ENCODE measurements at places on chromosomes 6 and 20.
A peak's percentile ranks its signal among the peaks of the same experiment; 100 is the strongest.

GRCh38 chr6:25315194-25316177 is 36.3 kb downstream of the CARMIL1 start:
- no peak for DNase-seq

DNA sequence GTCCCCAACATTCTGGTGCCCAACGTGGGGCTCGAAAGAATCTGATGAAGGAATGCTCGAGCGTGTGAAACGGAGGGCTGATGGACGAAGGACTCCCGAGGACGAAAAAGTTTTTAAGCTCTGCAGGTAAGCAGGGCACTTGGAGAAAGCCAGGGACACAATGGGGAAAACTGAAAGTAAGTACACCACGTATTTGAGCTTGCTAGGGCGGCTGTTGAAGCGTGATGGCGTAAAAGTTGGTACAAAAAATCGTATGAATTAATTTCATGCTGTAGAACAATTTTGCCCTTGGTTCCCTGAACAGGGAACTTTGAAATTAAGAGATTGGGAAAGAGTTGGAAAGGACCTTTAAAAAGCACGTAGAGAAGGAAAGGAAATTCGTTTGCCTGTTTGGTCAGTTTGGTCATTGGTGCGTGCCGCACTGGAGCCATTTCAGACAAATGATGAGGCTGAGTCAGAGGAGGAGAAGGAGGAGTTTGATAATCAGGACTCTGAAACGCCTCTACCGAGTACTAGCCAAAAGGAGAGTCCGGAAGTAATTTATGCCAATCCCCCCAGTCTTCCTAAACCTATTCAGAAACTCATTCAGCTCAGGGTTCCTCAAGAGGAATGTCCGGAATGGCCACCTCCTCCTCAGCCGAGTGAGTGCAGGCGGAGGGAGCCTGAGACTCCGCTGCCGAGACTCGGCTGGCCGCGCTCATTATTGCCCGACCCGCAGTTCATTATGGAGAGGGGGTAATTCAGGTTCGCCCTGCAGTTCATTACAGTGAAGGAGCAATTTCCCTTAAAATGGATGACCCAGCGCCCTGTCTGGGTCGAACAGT is 59.2 kb upstream of the PRSS16 start:
- DNase-seq: peak; percentile 79

DNA sequence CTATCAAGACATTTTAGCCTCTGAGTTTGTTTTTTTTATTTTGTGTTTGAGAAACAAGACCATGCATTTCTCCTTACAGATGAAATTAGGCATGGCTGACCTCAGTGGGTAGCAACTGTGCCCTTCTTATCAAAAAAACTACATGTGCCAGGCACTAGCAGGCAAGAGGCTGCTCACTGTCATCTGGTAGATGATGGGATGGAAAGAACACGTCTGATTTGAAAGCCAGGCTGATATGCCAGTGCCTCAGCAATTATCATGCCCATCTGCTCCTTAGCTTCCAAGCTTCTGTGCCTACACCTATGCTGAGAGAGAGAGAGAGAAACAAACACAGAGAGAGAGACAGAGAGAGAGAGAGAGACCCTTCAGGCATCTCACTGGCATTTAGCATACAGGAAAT is 149.9 kb downstream of the C6orf118 start:
- no peak for DNase-seq

- peak; percentile 66 for DNase-seq
These were observed 142.6 kb downstream of the MRPL14 start for GRCh38 chr6:43984442-43985321.

DNA sequence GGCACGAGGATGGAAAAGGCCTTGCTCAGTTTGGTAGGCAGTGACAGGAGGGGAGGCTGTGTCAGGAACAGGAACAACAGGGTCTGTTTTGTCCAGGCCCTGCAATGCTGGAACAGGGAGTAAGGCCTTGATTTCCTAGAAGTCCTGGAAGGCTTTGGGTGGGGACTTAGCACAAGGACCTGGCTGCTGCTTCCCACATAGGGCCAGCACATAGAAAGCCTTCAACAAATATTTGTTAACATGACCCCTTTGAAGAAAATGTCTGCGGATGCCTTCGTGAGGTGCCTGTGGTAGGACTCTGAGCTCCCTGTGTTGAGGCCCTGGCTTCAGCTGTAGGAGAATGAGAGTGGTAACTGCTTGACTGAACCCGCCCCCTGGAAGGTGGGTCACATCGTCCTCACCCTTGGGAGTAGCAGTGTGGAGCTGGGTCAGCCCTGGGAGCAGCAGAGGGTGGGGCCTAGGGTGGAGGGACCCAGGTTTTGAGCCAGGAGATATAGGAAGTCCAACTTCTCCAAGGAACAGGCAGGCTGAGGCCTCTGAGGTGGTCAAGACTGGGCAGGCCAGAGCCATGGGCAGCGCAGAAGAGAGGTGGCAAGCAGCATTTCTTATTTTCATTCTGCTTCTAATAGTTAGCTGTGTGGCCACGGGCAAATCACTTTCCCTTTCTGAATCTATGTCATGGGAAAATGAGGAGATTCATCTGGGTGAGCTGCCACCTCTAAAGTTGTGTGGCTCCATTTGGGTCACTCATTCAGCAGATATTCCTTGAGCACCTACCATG is 50.0 kb downstream of the CNBD2 start:
- DNase-seq: no peak

Measured in muscle of back (tissue), 13 donors.